ENCODE measurements at places on chromosomes 2 and 18. TPM values are rescaled to one million over a fixed set of nuclear protein-coding genes. Genes with fewer than 3 reads are reported as not detected.

DNA sequence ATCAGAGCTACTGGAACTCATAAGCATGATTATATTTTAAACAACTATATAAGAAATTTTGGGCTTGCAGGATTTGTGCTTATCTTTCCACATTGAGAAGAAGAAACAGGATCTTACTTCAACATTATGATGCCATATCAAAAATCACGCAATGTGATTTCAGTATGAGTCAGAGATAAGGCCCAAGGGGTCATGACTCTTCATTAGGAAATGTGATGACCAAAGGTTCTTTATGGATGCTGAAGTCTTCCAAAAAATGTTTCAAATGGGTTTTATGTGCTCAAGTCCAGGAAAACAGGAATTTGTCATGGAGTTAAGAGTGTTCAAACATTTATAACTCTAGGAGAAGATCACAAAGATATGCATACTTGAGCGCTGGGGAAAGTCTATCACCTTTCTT lies 7.8 kb upstream of the SERPINB2 start:
- no peaks in the 10 kb centered on the region for H3K27me3 ChIP-seq
- no peak for DNase-seq
- no peaks in the 10 kb centered on the region for H3K36me3 ChIP-seq
- H3K4me1 ChIP-seq: peaks cover 5% of the 10 kb centered on the region
- no peak overlapping the region for H3K4me3 ChIP-seq

Gene UGT1A4
- total RNA-seq: not detected

Gene CGREF1
- total RNA-seq: 0.28 TPM

Gene PDCD1
- not detected for total RNA-seq

Gene DNAJC5G
- total RNA-seq: not detected

Gene IL1RL1
- total RNA-seq: 15.6 TPM

Gene TMX3
- total RNA-seq: 40.2 TPM
